ENCODE measurements at places on chromosomes 13 and 19.

DNA sequence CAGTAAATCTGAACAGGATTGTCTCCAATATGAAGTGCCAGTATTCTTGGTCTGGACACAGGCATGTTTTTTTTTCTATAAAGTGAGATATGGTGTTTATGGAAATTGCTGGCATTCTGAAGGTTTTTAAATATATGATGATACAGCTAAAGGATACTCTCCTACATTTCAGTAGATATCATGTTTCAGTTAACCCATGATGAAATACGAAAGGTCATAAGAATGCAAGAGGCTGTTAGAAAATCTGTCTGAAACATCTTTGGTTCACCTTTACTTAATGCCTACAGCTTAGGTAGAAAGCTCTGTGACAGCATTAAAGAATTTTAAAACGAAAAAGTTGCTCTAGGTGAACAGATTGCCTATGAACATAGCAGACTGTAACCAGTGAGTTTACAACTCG, 9.1 kb downstream of the FRY start:
- DNase-seq = no peak

DNA sequence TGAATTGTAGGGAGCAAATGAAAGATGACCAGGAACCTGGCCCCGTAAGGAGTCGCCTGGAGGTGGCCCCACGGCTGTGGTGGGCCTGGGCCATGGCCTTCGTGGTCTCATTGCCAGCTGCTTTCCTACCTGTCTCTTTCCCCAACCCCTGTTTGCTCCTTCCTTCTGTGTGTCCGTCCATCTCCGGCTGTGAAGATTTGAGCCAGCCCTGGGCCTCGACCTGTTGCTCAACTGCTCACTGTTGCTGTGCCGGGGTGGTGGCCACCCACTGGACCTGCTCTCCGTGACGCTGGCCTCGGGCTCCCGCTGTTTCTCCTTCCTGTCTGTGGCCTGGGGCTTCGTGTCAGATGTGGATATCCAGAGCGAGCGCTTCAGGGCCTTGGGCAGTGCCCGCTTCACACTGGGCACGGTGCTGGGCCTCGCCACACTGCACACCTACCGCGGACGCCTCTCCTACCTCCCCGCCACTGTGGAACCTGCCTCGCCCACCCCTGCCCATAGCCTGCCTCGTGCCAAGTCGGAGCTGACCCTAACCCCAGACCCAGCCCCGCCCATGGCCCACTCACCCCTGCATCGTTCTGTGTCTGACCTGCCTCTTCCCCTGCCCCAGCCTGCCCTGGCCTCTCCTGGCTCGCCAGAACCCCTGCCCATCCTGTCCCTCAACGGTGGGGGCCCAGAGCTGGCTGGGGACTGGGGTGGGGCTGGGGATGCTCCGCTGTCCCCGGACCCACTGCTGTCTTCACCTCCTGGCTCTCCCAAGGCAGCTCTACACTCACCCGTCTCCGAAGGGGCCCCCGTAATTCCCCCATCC, 8.5 kb downstream of the DBP start:
- no peak for DNase-seq

GRCh38 chr19:35293808-35294207, 1.8 kb downstream of the MAG start:
- no peak for DNase-seq

GRCh38 chr19:51421229-51422052, 4.0 kb upstream of the SIGLEC10 start:
- DNase-seq = no peak

GRCh38 chr13:28286263-28286662, 147.9 kb downstream of the PAN3 start:
- DNase-seq = no peak

DNA sequence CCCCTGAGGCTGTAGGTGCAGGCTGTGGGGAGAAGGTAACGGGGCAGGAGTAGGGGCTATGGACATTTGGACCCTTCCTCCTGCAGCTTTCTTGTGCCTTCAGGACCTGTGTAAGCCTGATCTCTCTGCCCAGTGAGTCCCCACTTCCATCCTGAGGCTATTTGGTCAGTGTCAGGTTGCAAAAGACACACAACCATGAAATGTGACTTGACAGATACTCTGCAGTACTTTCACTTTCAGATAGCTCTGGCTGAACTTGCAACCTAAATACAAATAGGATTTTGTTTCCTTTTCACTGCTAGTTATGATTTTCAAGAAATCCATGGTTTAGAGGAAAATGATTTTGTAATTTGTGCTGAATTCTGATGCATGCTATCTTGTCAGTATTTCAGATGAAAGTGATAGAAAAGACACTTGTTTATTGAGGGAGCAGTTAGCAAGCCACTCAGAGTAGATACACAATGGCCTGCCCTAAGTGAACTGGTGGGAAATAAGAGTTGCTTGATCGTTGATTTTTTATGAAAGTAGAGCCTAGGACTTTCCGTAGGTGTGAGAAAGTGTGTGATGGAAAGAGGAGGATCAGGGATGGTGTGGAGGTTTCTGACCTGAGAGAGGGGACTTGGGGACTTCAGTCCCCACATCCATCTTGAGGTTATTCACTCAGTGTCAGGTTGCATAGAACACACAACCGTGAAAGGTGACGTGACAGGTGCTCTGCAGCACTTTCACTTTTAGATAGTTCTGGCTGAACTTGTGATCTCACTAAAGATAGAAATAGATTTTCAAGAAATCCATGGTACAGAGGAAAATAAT, 18.1 kb upstream of the EID2 start:
- DNase-seq = no peak

- DNase-seq = no peak
These were observed 109.5 kb upstream of the MBNL2 start for GRCh38 chr13:97112446-97113152.

DNA sequence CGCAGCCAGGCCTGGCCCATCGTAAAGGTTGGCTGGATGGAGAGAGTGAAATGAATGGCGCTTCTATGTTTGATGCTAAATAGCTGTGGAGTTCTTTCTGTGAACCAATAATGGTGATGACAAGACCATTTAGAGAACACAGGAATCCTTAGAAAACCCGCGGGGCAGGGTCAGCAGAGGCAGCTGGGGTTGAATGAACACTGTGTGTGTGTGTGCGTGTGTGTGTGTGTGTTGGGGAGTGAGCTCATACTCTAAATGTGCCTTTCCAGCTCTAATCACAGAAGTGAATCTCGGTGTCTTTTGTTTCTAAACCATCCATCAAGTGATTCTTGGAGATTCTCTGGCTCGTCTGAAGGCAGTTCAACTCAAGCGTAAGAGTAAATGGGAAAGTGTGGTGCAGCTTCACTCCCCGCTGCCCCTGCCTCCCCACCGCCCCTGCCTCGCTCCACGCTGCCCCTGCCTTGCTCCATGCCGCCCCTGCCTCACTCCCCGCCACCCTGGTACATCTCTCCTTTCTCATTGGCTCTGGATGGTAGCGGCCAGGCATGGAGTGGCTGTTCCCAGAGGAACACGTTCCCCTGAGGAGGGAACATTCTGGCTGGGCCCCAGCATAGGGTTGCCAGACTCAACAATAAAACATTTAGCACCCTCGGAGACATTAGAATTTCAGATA, 21.2 kb downstream of the TMPRSS9 start:
- no peak for DNase-seq

DNA sequence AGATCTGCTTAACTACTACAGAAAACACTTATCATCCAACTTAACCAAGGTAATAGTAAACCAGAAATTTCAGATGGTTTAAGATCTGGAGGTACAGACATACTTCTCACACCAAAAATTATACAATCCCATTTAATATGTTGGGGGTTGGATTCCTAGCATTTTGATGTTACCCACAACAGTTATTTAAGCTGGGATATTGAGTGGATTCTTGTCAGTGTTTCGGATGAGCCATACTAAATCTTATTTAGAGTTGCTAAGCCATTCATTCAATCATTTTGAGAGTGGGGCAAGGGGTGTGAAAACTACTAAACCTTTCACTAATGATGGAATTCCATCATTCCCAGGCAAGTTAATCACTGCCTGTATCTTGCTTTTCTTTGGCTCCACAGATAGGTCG, 40.6 kb downstream of the KATNAL1 start:
- no peak for DNase-seq

- DNase-seq = no peak
These were observed 23.9 kb upstream of the PSG4 start for GRCh38 chr19:43229315-43229714.

DNA sequence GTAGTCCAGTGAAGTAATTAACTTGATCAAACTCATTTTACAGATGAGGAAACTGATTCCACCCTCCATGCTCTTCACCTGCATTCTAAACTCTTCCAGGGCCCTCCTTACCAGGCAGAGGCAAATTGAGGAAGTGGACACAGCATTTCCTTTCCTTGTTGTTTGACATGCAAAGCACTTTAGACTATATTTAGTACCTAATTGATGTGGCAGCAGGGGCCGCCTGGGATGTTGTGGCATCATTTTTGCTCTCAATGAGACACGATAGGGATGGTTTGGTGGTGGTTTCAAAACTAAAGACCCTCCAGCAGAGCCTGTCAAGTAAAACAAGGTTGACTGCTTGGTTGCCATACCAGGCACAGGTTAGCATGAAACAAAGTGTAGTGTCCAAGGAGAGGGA, 7.9 kb downstream of the SIPA1L3 start:
- DNase-seq = no peak
